ENCODE measurements at places on chromosomes 11 and 22. TPM values are rescaled to one million over a fixed set of nuclear protein-coding genes. Genes with fewer than 3 reads are reported as not detected.

Gene SYT13
- total RNA-seq = not detected

Gene ADAMTS15
- not detected for total RNA-seq

Gene LIN7C
- 20.4 TPM for total RNA-seq

Gene NPAS4
- total RNA-seq = not detected

Gene MYOD1
- not detected for total RNA-seq

GRCh38 chr11:69122630-69123431 lies 32.9 kb upstream of the SMIM38 start:
- DNase-seq = no peak

DNA sequence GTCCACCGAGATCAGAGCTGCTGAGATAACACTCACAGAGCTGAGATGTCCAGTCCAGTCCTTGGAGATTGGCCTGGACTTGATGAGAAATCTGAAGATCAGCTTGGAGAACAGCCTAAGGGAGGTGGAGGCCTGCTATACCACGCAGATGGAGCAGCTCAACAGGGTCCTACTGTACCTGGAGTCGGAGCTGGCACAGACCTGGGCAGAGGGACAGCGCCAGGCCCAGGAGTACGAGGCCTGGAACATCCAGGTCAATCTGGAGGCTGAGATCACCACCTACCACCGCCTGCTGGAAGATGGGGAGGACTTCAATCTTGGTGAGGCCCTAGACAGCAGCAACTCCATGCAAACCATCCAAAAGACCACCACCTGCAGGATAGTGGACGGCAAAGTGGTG lies 33.1 kb downstream of the CLTCL1 start:
- no peak for DNase-seq

DNA sequence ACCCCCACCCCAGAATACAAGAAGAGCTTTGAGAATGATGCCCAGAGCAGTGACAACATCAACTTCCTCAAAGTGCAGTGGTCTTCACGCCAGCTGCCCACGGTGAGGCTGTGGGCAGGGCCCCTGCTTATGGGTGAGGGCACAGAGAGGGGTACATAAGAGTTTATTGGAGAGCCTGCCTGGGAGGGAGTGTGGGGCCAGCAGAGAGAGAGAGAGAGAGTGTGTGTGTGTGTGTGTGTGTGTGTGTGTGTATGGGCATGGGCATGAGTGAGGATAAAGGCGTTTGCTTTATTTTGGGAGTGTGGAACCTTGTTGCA lies 9.5 kb downstream of the PHOX2A start:
- no peak for DNase-seq

GRCh38 chr22:47294576-47294975 lies 532.1 kb downstream of the TBC1D22A start:
- no peak for DNase-seq

GRCh38 chr11:36775130-36775529 lies 177.1 kb upstream of the RAG2 start:
- DNase-seq = no peak
